LNCaP clone FGC (cell line): ENCODE measurements at places on chromosomes 1 and 21.

DNA sequence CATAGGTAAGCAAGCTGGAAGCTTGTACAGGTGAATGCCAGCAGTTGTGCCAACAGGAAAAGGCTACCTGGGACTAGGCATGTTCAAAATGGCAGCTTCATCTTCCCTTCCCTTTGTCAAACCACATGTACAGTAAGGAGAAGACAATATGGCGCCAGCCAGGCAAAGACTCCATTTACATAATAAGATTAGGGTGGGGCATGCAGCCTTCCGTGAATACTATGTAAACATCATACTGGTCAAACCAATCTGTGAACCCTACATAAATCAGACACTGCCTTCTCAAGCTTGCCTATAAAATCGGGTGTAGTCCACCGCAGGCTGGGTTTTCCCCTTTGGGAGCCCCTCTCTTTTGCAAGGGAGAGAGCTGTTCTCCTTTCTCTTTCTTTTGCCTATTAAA is 24.6 kb downstream of the ATF3 start:
- DNase-seq, result no peak

DNA sequence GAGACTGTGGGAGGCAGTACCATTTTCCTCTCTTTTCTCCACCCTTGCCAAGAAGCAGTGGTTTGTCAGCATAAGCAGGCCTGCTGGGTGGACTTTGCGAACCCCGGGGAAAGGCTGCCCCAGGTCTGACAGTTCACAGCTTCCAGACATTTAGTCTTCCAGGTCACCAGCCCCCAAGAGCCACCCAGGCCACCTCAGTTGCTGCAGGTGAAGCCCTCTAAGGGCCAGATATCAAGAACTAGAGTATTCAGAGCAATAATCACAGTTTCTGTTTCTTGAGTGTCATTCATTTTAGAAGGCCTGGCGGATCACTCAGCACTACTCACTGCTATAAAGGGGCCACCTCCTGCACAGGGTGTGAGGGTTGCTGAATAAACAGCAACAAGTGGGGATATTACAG is 9.5 kb upstream of the ADORA3 start:
- no peak for DNase-seq

GRCh38 chr21:44549525-44550211 is 1.6 kb downstream of the KRTAP10-2 start:
- DNase-seq, result no peak

DNA sequence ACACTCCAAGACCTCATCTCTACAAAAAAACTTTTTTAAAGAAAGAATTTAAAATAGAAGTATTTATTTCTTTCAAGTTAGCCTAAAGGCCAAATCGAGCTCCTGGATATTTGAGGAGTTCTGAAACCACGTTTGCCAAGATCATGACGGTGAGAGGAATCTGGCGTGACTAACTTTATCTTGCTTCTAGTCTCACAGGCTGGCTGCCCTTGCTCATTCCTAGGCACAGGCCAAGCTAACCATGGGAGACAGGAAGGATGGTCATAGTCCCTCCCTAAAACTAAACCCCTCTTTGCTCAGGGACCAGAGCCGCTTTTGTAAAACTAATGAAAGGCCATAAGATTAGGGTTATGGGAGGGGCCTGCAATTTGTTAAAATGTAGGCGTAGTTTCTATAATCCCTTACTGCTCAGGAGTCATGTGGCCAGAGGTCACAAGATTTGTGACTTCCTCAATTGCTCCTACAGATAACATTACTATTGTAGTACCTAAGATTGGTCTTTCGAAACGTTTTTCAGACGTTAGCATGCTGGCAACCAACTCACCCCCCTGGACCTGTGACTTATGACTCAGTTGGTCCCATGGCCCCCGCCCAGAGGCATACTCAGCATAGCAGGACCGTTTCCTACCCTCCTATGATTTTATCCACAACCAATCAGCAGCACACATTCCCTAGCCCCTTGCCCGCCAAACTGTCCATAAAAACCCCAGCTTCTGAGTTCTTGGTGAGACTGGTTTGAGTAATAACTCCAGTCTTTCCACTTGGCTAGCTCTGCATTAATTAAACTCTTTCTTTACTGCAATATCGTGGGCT is 425.0 kb downstream of the SMYD3 start:
- DNase-seq, result no peak

- DNase-seq, result no peak
Measured at GRCh38 chr1:87805666-87806378, 477.1 kb downstream of the LMO4 start.

GRCh38 chr1:84834419-84835064 is 58.5 kb downstream of the LPAR3 start:
- peak; percentile 98 for DNase-seq

DNA sequence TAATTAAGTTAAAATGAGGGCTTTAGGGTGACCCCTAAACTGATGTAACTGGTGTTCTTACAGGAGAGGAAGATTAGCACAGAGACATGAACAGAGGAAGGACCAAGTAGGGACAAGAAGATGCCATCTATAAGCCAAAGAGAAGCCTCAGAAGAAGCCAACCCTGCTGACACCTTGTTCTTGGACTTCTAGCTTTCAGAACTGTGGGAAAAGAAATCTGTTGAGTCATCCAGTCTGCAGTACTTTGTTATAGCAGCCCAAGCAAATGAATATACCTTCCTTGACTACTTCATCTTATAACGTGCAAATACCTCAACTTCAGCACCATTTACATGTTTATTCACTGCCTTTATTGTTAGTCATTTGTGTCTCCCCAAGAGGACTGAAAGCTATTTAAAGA is 3.4 kb downstream of the ZBTB21 start:
- DNase-seq, result no peak

GRCh38 chr1:7553042-7553690 is 217.9 kb upstream of the VAMP3 start:
- DNase-seq, result no peak

- DNase-seq, result no peak
Measured at GRCh38 chr1:205948039-205948438, 4.8 kb upstream of the SLC26A9 start.

GRCh38 chr1:164628772-164629171 is 69.8 kb downstream of the PBX1 start:
- no peak for DNase-seq

DNA sequence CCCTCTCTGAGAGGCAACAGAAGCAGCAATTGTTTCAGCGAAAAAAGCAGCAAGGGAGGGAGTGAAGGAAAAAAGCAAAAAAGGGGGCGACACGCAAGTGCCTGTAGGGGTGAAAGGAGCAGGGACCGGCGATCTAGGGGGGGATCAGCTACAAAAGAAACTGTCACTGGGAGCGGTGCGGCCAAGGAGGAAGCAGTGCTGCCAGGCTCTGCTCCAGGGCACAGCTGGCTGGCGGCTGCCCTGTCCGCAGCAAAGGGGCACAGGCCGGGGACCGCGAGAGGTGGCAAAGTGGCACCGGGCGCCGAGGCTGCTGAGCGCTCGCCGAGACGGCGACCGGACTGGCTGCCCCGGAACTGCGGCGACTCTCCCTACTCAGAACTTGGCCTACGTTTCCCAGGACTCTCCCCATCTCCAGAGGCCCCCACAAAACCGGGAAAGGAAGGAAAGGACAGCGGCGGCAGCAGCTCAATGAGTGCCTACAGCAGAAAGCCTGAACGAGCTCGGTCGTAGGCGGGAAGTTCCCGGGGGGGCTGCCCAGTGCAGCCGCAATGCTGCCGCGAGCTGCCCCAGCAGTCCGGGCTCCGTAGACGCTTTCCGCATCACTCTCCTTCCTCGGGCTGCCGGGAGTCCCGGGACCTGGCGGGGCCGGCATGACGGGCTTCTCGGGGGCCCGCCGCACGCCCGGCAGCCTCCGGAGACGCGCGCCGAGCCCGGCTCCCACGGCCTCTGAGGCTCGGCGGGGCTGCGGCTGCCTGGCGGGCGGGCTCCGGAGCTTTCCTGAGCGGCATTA is 1.0 kb upstream of the CDKN2C start:
- no peak for DNase-seq
